ENCODE measurements at places on chromosomes 13 and 19.

DNA sequence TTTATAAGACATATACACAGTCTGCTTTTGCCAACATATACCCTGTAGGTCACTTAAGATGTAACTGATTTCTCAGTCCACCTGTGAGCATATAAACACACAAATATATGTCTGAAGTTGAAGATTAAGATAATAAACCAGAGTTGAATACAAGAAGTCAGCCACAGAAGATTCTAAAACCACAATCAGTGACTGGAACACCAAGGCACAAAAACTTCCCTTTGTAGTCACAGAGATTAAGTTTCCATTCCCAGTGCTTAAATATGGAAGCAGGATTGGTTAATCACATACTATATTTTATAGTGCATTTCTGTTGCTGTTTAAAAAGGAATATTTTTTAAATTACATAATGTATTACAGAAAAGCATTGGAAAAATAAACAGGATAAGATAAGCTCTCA is 39.9 kb downstream of the MTMR6 start:
- peak; percentile 10 for DNase-seq

DNA sequence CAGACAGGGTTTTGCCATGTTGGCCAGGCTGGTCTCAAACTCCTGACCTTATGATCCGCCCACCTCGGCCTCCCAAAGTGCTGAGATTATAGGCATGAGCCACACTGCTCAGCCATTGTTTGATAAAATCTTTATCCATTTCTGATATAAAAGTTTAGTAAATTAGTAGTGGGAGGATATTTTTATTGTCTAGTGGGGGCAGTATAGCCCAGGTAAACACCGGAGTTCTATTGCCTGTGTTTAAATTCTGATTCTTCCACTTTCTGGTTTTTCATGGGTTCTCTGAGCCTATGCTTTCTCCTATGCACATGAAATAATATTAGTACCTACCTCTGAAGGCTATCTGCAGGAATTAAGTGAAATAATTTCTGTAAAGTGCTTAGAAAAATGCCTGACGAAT is 20.1 kb upstream of the ARHGEF18 start:
- DNase-seq, result no peak

DNA sequence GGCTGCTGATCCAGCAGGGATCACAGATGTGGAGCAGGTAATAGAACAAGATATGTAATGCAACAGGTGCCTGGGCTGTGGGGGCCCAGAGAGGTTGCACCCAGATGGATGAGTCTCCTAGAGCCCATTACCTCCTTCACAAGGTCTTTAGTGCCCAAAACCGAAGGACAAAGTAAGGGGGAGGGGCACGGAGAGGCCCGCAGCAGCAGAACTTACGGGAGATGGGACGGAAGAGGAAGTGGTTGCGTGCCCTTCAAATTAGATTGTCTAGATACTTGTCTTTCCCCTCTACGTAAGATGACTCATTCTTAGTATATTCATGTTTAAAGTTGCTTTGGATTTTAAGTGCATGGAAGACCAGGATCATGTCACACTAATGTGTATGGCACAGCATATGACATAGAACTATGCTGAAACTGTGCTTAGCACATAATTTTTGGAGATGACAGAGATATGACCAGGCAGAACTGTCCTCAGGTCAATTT is 5.7 kb upstream of the MRPS31 start:
- peak; percentile 21 for DNase-seq

DNA sequence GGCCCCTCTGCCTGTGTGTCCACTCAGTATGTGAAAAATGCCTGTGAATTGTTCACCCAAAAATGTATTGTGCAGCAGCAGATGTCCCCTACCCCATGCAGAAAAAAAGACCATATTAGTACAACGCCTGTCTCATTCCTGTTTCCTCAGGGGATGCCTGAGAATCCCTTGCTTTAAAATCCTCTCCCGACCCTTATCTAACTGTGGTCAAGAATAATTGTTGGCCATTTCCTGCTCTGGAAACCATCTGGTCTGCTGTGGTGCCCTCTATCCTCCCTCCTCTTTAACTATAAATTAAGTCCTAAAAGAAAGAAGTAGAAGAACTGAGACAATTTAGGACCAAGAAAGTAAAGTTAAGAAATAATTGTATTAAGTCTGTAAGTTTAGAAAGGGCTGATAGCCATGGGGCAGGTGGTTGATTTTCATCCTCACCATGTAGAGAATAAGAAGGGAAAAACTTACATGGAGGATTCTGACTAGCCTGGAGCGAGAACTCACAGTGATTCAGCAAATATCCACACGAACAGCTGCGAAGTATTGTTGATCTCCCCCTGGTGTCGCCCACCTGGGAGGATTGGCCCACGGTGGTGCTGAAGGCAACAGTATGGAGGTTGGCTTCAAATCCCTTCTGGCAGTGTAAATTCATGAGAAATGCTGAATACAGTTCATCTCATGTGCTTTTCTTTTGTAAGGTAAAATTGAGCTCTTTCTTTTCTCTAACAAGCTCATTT is 85.6 kb downstream of the COL4A2 start:
- no peak for DNase-seq

- DNase-seq, result peak; percentile 73
Observed at GRCh38 chr19:12786141-12786870, 5.0 kb upstream of the JUNB start.

DNA sequence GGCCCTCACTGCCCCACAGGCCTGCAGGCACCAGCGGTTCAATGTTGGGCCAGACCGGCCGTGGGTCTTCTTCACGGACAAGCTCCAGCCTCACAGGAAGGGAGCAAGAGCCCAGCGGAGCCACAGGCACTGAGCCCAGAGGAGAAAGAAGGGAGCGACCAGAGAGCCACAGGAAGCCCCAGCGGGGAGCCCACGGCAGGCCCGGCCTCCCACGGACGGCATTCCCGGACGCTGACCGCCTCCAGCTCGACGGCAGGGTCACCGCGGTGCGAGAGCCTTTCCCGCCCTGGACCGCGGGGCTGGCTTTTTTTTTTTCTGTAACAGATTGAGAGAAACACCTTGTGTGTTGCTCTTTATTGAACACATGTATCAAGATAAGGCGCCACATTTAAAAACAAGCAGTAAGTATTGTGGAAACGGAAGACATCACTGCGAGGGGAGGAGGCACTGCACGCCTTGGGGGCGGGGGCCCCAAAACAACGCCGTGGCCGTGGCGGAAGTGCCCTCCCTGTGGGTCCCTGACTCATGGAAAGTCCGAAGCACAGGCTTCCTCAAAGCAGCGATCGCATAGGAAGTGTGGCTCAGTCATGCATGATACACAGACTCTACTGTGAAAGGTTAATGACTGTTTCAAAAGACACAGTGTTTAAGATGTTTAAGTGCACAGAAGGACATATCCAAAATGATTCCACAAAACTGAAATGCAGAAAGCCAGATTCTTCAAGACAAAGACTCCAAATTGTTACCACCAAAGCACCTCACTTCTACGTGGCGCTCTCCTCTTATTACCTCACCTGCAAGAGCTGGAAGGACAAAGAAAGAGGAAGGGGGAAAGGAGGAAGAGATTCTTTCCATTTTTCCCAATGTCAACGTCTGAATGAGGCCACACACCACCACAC is 3.5 kb downstream of the RASA3 start:
- peak; percentile 88 for DNase-seq
